ENCODE measurements at places on chromosomes 12 and 14. TPM values are rescaled to one million over a fixed set of nuclear protein-coding genes. Genes with fewer than 3 reads are reported as not detected.

Gene CD163L1
- total RNA-seq, result 4.4 TPM

Gene DLK1
- total RNA-seq, result 1.4 TPM

Gene KCNK10
- 24.5 TPM for total RNA-seq

Gene PTHLH
- total RNA-seq, result 2.1 TPM

Gene AKAP6
- total RNA-seq, result 161 TPM

Gene NRIP2
- 0.23 TPM for total RNA-seq

Gene KRT80
- not detected for total RNA-seq

Gene USP15
- total RNA-seq, result 108 TPM

Gene TPPP2
- not detected for total RNA-seq

Gene SLC16A7
- total RNA-seq, result 23.1 TPM

Gene ST8SIA1
- 33.4 TPM for total RNA-seq

Gene GPR84
- 0.23 TPM for total RNA-seq

Gene VDR
- 0.23 TPM for total RNA-seq

Gene KLRG1
- total RNA-seq, result 9.0 TPM

Gene SOAT2
- not detected for total RNA-seq

Gene SERPINA6
- not detected for total RNA-seq

Gene AJUBA
- 7.2 TPM for total RNA-seq

Gene PLA2G1B
- not detected for total RNA-seq

Gene SYNE3
- 4.6 TPM for total RNA-seq

Gene SETD3
- total RNA-seq, result 103 TPM

Gene POLE
- 21.9 TPM for total RNA-seq

Gene MCRS1
- total RNA-seq, result 37.8 TPM

Gene ANO2
- 24.9 TPM for total RNA-seq

Gene CNTN1
- 654 TPM for total RNA-seq

Gene KLRB1
- total RNA-seq, result not detected

Gene NPAS3
- total RNA-seq, result 53.1 TPM

Gene RHEBL1
- total RNA-seq, result 1.6 TPM

Gene IGF1
- 12.0 TPM for total RNA-seq

Gene GALC
- 48.0 TPM for total RNA-seq

Gene C1RL
- total RNA-seq, result 4.6 TPM

Gene RASSF8
- total RNA-seq, result 49.6 TPM

Measured in diencephalon (tissue), 1 donor.